ENCODE measurements at places on chromosomes 6 and 20.

DNA sequence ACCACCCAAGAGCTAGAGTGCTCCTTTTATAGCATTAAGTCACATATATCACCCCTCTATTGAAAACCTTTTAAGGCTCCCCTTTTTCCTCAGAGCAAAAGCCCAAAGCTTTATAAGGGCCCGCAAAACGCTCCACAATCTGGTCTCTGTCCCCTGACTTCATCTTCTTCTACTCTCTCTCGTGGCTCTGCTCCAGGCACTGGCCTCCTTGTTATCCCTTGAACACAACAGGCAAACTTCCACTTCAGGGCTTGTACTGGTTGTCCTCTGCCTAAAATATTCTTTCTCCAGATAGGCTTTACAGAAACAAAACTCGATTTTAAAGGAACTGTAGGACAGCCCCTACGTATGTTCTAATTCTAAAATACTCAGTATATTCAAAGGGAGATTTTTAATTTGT lies 44.0 kb upstream of the SPDEF start:
- no peak for DNase-seq

DNA sequence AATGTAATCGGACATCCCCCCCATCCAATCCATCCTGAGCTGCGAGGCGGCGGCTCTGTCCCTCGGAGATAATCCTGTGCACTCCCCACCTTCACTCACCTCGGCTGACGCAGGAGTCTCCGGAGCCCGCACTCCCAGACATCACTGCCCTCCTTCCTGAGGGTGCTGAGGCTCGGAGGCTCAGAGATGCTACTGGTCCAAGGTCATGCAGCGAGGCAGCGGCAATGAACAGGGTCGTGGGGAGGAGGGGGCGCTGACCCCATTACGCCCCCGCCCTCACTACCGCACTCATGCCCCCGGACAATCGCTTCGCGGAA lies 485 bp downstream of the ADISSP start:
- DNase-seq: no peak

GRCh38 chr20:16491294-16491905 lies 81.8 kb downstream of the KIF16B start:
- DNase-seq: no peak

GRCh38 chr6:42099340-42100028 lies 42.9 kb downstream of the C6orf132 start:
- DNase-seq: no peak

GRCh38 chr20:1933465-1933870 lies 38.3 kb downstream of the SIRPA start:
- DNase-seq: no peak

- DNase-seq: no peak
Measured at GRCh38 chr6:111941686-111942330, 68.6 kb upstream of the FYN start.

- peak; percentile 15 for DNase-seq
Measured at GRCh38 chr6:130980310-130981032, 82.6 kb downstream of the EPB41L2 start.

- DNase-seq: no peak
Measured at GRCh38 chr20:21437248-21437647, 39.9 kb upstream of the NKX2-4 start.

GRCh38 chr6:100130630-100131029 lies 136.6 kb upstream of the MCHR2 start:
- no peak for DNase-seq

DNA sequence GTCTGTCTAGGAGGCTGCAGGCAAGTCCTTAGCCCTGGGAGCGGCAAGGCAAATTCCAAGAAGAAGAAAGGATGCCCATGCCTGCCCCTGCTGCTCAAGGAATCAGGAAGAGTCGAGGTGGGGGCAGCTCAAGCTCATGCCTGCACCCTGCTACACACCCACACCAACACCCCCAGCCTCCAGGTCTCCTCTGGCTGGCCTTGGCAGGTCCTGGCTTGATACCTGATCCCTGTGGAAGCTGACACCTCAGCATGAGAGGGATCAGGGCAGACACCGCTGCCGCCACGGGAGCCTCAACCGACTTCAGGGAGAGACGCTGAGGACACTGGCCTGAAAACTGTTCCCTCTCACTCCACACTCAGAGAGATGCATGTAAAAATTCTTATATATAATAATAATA lies 35.5 kb upstream of the MAFB start:
- no peak for DNase-seq

DNA sequence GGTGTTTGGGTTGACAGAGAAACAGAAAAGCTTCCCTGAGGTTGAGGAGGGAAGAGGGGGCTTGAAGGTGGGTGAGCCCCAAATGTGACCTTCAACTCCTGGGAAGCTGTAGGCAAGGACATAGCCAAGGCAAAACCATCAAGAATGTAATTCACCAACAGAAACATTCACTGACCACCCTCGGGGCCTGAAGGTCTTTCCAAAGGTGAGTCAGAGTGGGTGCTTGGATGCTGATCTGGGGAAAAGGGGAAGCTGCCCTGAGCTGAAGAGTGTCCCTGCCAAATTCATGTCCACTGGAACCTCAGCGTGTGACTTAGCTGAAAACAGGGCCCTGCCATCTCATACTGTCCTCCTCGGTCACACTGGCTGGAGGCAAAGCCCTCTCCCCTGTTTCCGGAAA lies 234.2 kb upstream of the SULF2 start:
- DNase-seq: no peak

- no peak for DNase-seq
Measured at GRCh38 chr6:124029567-124029966, 225.9 kb downstream of the NKAIN2 start.

- DNase-seq: no peak
Measured at GRCh38 chr6:131523988-131524673, 48.9 kb upstream of the ARG1 start.

DNA sequence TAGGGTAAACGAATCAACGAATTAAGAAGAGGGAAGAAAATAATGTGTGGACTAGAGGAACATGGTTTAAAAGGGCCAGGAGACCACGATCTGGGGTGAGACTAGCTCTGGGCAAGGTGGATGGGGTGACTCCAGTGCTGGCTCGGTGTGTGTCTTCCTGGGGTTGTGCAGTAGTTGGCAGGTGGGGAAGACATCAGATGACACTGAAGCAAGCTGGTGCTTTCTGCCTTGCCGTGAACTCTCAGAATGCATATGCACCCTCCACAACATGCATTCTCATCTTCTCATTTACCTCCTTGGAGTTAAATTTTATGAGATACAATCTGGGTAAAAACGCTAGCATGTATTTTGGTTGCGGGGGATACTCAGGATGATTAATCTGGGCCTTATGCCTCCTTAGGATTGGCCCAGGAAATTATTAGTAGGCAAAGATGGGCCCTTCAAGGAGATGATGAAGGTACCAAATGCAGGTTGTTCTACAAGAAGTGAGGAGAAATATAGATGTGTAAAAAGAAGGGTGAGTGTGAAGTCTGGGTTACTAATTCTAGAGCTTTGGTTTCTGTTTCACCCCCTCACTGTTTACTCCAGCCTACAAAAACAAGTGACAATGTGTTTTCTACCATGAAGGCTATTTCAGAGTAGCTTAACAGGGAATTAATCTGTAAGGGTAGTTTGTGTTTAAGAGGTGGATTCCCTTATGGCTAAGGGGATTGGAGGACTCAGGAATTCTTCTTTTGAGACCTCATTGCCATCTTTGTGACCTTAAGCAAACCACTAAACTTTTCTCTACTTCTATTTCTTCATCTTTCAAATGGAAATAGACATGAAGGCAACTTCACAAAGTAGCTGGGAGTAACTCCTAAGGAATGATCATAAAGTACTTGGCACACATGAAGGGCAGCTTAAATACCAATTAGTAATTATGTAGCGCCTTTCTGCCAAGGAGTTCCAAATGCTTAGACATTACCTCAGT lies 71.0 kb upstream of the SUPT3H start:
- no peak for DNase-seq

DNA sequence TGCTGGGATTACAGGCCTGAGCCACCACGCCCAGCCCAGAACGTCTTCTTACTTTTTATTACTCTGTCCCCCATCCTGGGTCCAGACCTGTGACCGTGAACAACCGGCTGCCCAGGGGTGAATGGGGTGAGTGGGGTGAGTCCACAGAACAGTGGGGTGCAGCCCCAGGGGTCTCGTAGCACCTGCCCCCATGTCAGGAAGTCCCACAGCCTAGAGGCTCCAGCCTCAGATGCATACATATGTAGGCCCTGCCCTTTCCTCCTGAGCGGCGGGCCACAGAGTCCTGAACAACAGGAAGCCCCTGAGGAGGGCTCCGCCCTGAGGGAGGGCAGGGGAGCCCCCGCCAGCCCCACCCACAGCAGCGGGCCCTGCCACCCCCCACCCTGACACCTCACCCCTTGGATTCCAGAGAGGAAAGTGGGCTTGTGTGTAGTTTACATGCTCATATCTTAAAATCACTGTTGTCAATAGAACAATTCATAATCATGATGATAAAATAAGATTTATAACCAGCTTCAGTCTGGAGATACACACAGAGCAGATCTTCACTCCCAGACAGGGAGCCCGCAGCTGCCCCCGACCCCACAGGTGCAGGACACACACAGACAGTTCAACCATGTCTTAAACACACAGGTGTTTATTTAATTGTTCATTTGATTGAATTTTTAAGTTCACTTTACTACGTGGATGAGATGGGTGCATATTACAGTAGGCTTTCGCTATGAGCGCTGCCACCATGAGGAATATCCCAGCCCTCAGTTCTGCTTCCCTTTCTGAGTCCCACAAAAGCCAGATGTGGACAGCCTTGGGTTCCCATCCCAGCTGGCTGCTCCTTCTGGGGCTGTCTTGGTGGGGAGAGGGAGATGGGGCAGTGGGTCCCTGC lies 12.4 kb upstream of the GMEB2 start:
- DNase-seq: no peak

DNA sequence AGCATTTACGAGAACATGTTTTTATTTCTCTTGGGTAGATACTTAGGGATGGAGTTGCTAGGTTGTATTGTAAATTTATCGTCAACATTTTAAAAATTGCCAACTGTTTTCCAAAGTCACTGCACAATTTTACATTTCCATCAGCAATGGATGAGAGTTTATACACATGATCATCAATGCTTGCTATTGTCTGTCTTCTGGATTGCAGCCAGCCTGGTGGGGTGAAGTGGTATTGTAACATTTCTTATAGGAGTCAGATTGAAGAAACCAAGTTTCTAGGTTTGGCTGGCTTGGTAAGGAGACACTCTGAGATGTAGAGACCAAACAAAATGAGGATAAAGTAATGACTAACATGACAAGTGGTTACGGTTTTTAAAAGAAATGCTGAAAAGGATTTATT lies 57.1 kb upstream of the HDDC2 start:
- no peak for DNase-seq

DNA sequence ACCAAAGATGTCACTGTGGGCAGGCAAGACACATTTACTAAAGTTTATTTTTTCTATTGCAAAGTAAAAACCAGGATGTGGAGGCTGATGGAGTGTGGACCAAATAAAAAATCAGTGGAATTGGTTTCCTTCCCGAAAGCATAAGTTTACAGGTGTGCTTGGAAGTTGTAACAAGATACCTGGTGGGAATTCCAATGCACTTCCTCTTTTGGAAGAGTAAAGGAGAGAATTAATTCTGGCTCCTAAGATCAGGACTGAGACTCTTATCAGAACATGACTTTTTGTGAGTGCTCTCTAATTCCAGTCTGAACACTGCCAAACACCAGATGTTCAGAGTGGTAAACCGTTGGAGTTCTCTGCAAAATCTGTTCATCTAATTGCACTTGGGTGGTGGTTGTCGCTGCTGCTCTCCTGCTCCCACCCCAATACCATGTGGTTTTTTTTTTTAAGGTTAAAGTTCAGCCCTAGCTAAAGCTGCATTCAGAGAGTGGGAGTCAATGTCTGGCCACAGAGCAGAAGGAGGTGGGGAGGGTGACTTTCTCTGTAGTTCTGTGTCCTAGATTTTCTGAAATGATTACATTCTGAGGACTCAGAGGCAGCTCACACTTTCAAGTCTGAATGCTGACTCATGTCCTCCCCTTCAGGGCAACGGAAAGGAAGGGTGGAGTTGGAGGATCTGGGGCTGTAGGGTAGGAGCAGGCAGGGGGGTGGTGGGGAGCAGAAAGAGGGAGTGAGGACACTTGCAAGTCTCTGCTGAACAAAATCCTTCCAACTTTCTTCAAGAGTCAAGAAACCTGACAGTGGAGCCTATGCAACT lies 275.8 kb upstream of the PRDM1 start:
- no peak for DNase-seq

GRCh38 chr6:105977934-105978504 lies 108.1 kb upstream of the PRDM1 start:
- DNase-seq: no peak

GRCh38 chr6:170039156-170040114 lies 251.4 kb downstream of the DLL1 start:
- DNase-seq: no peak

- DNase-seq: no peak
Measured at GRCh38 chr20:50585214-50585613, 75.0 kb downstream of the PTPN1 start.

- DNase-seq: no peak
Measured at GRCh38 chr20:42485556-42485955, 704.1 kb downstream of the PTPRT start.
